Cardiac fibroblast (primary cell): ENCODE measurements at places on chromosomes 4 and X.

DNA sequence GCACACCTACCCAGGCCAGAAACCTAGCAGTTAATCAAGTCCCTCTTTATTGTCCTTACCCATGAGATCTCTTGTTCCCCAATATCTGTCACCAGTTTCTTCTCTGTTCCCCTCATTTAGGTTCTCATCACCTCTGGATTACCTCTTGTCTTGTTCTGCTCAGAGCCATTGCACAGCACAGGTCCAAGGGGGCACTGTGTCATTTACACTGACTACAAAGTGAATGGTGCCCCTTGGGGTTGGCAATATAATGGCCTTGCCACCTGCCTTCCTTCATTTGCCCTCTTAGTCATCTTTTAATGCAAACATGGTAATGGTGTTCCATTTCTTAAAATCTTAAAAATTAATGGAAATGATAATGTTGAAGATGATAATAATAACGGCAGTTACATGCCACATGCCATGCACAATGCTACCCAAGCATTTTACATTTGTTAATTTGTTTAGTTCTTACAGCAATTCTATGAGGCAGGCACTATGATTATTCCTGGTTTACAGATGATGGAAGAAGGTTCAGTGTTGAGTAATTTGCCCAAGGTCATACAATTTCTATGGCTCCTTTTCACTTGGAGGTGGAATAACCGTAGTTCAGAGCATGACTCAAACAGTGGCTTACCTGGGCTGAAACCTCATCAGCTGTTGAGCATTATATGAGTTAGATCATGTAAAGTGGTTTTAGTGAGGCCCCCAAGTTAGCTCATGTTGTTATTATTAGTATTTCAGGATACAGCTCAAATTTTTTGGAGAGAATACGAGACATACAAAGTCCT is 117.9 kb downstream of the RASL11B start:
- DNase-seq, result no peak

DNA sequence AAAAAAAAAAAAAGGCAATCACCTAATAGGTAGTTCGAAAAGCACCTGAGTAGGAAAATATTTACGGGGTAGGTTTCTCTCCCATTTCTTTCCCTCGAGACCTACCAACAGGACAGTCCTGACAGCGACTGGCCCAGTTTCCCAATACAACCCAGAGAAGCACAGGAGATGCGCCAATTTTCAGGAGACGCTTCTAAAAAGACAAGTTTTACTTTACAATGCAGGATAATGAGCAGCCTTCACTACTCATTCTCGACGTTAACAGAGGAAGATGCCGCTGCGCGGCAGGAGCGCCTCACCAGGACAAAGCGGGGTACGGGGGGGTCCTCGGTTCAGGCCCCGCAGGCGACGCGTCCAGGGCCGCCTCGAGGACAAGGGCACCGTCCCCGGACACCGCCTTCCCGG is 708 bp downstream of the BCLAF3 start:
- no peak for DNase-seq

GRCh38 chrX:15908603-15909290 is 54.1 kb upstream of the AP1S2 start:
- peak; percentile 7 for DNase-seq

DNA sequence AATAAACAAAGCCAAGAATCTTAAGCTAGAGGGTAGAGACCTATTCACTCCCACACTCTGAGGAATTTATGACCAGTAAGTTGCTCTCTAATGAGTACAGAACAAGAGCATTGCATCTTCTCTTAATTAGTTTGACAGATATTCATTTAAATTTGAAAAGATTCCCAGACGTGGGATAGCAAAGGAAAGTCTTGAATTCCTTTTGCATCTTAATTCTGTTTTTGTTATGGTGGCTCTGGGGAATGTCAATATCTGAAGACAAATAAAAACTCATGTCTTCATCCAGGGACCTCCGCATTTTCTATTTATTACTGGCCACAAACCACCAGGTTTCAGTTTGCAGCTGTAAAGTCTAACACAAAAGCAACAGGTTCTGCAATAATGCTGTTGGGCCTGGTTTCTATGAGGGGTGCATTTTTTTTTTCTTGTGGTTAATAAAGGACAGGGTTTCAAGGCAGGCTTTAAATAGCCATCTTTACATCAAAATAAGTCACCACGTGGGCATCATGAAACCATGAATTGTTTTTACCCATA is 172.3 kb downstream of the SHROOM3 start:
- DNase-seq, result peak; percentile 23

- DNase-seq, result peak; percentile 26
Measured at GRCh38 chr4:140935254-140935653, 179.1 kb upstream of the TBC1D9 start.

DNA sequence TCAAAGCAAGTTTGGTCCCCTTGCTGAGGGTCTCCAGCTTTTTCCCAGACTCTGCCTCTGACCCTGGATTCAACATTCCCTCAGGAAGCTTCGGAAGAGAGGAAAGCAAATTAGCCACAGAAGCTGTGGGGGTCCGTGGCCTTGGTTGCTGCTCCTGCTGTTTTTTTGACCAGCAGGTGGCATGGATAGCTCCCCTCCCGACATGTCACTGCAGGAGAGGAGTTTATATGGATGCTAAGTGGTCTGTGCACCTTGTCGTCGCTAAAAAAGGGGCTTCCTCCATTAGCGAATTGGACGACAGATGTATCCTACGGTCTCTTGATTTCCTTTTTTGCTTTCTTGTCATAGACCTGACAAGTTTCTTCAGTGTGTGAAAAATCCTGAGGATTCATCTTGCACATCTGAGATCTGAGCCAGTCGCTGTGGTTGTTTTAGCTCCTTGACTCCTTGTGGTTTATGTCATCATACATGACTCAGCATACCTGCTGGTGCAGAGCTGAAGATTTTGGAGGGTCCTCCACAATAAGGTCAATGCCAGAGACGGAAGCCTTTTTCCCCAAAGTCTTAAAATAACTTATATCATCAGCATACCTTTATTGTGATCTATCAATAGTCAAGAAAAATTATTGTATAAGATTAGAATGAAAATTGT is 70.2 kb downstream of the CD38 start:
- no peak for DNase-seq
